ENCODE measurements at places on chromosomes 11 and 22.
A peak's percentile ranks its signal among the peaks of the same experiment; 100 is the strongest.

GRCh38 chr11:888310-889212, 22.0 kb downstream of the CHID1 start:
- no peak overlapping the region for H3K27ac ChIP-seq
- DNase-seq: no peak
- no peak overlapping the region for H3K4me3 ChIP-seq
- no peaks in the 10 kb centered on the region for H3K36me3 ChIP-seq
- H3K27me3 ChIP-seq: no peaks in the 10 kb centered on the region

DNA sequence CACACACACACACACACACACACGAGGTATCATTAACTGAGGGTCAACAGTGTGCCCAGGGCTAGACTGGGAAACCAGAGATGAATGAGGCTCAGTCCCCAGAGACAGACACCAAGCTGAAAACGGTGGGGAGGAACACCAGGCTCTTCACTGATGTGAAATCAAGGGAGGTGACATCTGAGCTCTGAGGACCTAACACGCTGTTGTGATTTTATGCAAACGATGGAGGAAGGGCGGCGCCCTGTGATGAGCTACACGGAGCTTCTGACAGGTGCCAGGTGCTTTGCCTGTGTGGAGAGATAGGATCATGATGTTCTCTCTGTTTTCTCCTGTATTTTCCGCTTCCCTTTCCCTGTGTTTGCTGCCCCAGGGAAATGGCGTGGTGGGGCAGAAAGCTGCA, 6.5 kb upstream of the CYB5R3 start:
- no peak for DNase-seq
- H3K27me3 ChIP-seq: no peaks in the 10 kb centered on the region
- no peaks in the 10 kb centered on the region for H3K4me1 ChIP-seq
- H3K27ac ChIP-seq: no peak overlapping the region

GRCh38 chr22:21657020-21657359, 8.8 kb upstream of the PPIL2 start:
- H3K27ac ChIP-seq: no peak overlapping the region
- no peak for DNase-seq
- H3K4me3 ChIP-seq: peak overlapping the region; percentile 80

DNA sequence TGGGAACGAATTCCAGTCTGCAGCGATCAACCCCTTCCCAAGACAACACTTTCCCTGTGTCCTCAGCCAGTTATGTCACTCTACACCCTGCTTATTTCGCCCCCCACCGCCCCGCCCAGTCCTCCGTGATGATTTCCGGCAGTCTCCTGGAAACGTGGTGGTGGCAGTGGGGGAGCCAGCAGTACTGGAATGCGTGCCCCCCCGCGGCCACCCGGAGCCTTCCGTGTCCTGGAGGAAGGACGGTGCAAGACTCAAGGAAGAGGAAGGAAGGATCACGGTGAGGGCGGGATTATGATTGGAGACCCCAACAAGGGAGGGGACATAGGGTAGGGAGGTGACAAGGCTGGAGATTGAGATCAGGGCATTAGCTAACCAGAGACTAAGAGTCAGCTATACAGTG, 4.1 kb downstream of the ROBO3 start:
- peaks cover 93% of the 10 kb centered on the region for H3K27me3 ChIP-seq
- no peak for DNase-seq
- H3K36me3 ChIP-seq: no peaks in the 10 kb centered on the region
- H3K4me1 ChIP-seq: peaks cover 21% of the 10 kb centered on the region

GRCh38 chr22:35435201-35435740, 35.3 kb downstream of the MCM5 start:
- no peaks in the 10 kb centered on the region for H3K36me3 ChIP-seq
- H3K4me1 ChIP-seq: peaks cover 7% of the 10 kb centered on the region
- H3K27ac ChIP-seq: no peak overlapping the region
- no peak overlapping the region for H3K4me3 ChIP-seq
- H3K27me3 ChIP-seq: no peaks in the 10 kb centered on the region

GRCh38 chr11:110032957-110033570, 60.1 kb upstream of the ZC3H12C start:
- H3K27me3 ChIP-seq: no peaks in the 10 kb centered on the region
- no peaks in the 10 kb centered on the region for H3K4me1 ChIP-seq
- H3K36me3 ChIP-seq: no peaks in the 10 kb centered on the region
- DNase-seq: no peak
- no peak overlapping the region for H3K4me3 ChIP-seq

DNA sequence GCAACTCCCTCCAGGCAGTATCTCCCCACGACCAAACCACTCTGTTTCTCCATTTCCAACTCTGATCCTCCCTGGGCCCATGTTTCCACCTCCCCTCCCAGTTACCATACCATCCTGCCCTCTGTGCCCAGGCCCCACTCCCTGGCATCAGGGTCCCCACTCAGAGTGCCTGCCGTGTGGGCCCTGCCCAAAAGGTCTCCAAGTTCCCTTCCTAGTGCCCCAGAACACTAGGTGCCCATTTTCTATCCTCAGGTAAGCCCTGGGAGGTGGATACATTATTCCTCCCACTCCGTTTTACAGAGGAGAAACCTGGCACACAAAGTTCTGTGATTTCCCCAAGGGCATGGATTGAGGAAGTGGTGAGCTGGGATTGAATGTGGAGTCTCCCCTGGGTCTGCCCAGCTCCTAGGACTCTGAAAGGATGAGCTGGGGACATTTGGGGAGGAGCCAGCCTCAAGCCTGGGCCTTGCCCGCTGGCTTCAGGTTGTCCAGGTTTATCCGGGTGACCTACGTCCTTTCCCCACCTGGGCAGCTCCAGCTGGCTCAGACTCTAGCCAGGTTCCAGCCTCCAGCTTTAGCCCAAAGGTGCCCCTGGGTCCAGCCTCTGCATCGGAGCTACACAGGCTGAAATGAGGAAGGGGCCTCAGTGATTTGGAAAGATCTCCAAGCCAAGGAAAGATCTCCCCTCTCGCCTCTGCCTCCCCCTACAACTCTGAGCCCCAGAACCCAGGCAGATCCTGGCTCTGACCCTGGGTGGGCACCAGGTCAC, 2.2 kb upstream of the GSTT4 start:
- no peak for DNase-seq
- no peak overlapping the region for H3K4me3 ChIP-seq
- H3K27me3 ChIP-seq: no peaks in the 10 kb centered on the region
- H3K4me1 ChIP-seq: peaks cover 18% of the 10 kb centered on the region
- no peak overlapping the region for H3K27ac ChIP-seq

DNA sequence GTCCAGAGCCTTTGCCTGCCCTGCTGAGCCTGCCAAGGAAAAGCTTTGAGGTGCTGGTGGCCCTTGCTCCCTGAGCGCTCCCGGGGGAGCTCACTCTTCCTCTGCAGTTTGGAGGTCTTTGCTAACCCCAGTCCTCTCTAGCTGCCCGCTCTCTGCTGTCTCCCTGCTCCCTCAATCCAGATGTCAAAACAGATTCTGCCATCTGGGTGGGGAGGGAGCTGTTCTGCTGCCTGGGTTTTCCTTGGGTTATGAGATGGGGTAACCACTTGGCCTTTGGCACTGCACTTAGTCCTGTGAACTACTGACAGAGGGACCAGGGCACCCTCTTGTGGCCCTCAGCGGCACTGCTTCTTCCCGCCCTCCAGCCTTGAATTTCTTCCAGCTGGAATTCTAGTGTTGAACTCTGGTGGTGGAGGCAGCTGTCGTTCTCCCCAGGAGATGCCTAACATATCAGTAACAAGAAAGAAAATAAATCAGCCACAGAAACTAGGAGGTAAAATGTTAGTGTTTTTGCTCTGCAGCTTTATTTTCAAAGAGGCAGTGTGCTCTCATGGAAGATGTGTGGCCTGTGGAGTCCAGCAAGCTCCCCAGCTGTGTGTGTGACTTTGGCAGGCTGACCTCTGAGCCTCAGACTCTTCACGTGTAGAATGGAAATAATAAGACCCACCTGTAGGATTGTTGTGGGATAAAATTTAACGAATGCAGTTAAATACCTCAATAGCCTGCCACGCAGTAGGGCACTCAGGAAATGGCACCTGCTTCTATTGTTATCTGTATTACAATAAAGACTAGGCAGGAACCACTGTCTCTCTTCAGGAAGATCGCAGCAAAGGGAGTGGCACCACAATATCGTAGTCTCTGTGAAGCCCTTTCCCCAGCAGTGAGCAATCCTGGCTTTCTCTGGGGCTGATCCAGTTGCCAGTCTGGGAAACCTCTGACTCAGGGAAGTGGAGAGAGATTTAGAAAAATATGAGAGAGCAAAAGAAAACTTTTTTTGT, 23.4 kb downstream of the ARFGAP2 start:
- DNase-seq: peak; percentile 81
- no peak overlapping the region for H3K4me3 ChIP-seq
- H3K36me3 ChIP-seq: no peaks in the 10 kb centered on the region
- no peaks in the 10 kb centered on the region for H3K27me3 ChIP-seq
- peaks cover 28% of the 10 kb centered on the region for H3K4me1 ChIP-seq
- H3K27ac ChIP-seq: no peak overlapping the region

GRCh38 chr22:36510966-36511881, 4.4 kb upstream of the FOXRED2 start:
- H3K27ac ChIP-seq: peak overlapping the region; percentile 30
- H3K36me3 ChIP-seq: peaks cover 63% of the 10 kb centered on the region
- H3K27me3 ChIP-seq: no peaks in the 10 kb centered on the region

DNA sequence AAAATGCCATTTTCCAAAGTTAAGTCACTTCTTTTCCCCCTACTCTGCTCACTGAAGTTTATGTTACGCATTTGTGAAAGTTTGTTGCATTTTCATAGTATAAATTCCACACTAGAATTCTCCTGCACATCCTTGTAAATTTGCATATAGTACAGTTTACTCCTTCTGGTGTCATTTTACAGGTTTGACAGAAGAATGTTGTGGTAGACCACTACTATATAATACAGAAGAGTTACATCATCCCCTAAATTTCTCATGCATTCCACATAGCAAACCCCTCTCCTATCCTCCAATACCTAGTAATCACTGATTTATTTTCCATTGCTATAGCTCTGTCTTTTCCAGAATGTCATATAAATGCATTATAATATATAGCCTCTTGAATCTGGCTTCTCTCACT, 64.5 kb downstream of the CCDC73 start:
- no peak overlapping the region for H3K4me3 ChIP-seq
- no peaks in the 10 kb centered on the region for H3K27me3 ChIP-seq
- H3K36me3 ChIP-seq: no peaks in the 10 kb centered on the region

GRCh38 chr11:34050581-34051348, 766 bp upstream of the CAPRIN1 start:
- peaks cover 31% of the 10 kb centered on the region for H3K4me1 ChIP-seq
- H3K27ac ChIP-seq: peak overlapping the region; percentile 99
- H3K27me3 ChIP-seq: no peaks in the 10 kb centered on the region
- DNase-seq: no peak

- H3K4me3 ChIP-seq: no peak overlapping the region
- no peaks in the 10 kb centered on the region for H3K27me3 ChIP-seq
- H3K27ac ChIP-seq: peak overlapping the region; percentile 72
Measured at GRCh38 chr11:20110908-20111669, 49.2 kb downstream of the DBX1 start.

GRCh38 chr11:128843198-128843785, 23.8 kb downstream of the KCNJ1 start:
- H3K36me3 ChIP-seq: no peaks in the 10 kb centered on the region
- H3K27ac ChIP-seq: no peak overlapping the region
- no peak overlapping the region for H3K4me3 ChIP-seq
- H3K4me1 ChIP-seq: peaks cover 4% of the 10 kb centered on the region

DNA sequence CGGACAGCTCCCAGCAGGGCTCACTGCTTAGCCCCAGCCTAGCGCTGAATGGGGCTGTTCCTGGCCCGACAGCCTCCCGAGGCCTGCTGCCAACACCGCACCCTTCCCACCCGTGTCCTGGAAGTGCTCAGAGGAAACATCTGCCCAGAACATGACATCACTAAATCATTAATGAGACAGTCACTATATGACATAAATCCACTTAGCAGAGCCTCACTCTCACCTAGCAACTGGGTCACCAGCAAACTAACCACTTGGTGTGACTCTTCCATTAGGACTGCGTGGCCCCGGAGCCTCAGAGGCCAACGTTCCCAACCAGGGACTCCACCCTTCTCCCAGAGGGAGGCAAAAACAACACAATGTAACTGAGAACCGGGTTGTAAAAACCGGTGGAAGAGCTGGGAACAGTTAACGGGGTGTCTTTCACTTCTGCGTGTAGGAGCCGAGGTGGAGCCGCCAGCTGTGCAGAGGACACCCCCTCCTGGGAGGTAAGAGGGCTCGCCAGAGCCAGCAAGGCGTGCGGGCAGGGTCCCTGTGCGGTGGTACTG, 21.4 kb upstream of the PACSIN2 start:
- no peaks in the 10 kb centered on the region for H3K27me3 ChIP-seq
- no peak overlapping the region for H3K4me3 ChIP-seq
- peak overlapping the region; percentile 62 for H3K27ac ChIP-seq
- no peaks in the 10 kb centered on the region for H3K4me1 ChIP-seq
- no peaks in the 10 kb centered on the region for H3K36me3 ChIP-seq
- peak; percentile 82 for DNase-seq

DNA sequence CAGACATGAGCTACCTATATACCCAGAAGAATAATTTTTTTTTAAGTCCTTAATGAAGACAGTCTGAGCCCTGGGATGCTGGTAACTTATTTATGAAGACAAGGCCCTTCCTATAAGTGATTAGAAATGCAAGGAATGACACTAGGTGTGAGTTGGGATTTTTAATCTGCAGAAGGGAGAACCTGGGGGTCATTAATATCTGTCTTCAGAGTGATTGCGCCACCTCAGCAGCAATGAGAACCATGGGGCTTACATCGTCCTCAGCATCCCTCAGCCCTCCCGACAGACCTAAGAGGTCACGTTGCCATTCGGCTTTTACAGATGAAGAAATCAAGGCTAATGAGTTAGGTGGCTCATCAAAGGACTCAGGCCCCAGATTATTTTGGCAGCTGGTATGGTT, 55.6 kb downstream of the MCM5 start:
- no peak overlapping the region for H3K4me3 ChIP-seq
- DNase-seq: no peak
- H3K27ac ChIP-seq: no peak overlapping the region

- H3K4me3 ChIP-seq: no peak overlapping the region
- H3K4me1 ChIP-seq: no peaks in the 10 kb centered on the region
- DNase-seq: no peak
- H3K27ac ChIP-seq: no peak overlapping the region
- H3K36me3 ChIP-seq: no peaks in the 10 kb centered on the region
Measured at GRCh38 chr22:27228771-27229170, 571.4 kb downstream of the MIAT start.

- no peak overlapping the region for H3K4me3 ChIP-seq
- H3K27me3 ChIP-seq: no peaks in the 10 kb centered on the region
- peaks cover 90% of the 10 kb centered on the region for H3K36me3 ChIP-seq
- H3K27ac ChIP-seq: no peak overlapping the region
- H3K4me1 ChIP-seq: no peaks in the 10 kb centered on the region
- no peak for DNase-seq
Measured at GRCh38 chr11:48124880-48125279, 91.7 kb upstream of the OR4B1 start.

GRCh38 chr11:68002938-68003845, 705 bp downstream of the UNC93B1 start:
- no peaks in the 10 kb centered on the region for H3K36me3 ChIP-seq
- peaks cover 5% of the 10 kb centered on the region for H3K4me1 ChIP-seq
- H3K27ac ChIP-seq: peak overlapping the region; percentile 74
